ENCODE measurements at places on chromosomes 4 and X.
A peak's percentile ranks its signal among the peaks of the same experiment; 100 is the strongest.

DNA sequence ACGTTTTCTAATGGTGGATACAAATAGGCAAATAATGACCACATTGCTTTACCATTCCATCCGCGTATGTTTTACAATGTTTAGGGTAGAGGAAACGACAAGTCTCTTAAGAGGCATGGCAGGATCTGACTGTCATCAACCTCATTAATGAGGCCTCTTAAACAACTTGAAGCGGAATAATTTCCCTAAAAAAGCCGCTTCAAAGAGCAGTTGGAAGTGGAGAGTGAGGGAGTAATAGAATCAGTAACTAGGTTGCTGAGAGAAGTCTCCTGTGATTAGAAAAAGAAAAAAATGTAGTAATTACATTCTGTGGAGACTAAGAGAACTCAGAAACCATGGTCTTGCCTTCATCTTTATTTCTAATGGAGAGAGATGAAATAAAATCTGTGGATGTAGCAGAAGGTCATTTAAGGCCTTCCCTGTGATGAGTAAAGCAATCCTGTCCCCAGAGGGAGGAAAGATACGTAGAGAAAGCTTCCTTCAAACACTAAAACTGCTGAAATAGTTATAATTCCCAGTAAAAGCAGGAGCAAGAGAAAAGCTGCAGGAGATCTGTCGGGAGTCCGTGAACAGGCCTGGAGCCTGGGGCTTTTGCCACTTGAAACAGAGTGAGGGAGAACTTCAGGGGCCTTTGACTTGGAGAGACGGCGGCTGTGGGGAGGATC is 11.1 kb upstream of the SEPSECS start:
- DNase-seq, result no peak

DNA sequence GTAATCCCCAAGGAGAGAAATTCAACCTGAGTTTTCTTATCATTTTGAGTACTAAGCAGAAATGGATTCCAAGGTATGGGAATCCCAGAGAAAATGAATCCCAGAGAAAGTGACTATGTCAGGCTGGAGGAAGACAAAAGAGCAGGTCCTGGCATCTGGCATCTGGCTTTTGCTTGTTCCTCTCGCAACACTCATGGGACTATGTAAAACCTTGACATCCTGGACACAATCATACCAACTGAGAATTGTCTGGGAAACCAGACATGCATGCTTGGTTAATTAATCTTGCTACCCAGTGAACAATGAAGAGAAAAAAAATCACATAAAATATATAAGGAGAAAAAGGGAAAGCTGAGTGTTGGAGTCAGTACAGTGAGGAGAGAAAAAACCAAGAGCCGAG is 12.9 kb downstream of the DCAF8L1 start:
- DNase-seq, result no peak

GRCh38 chr4:3025881-3026280 is 48.5 kb downstream of the HTT-AS start:
- DNase-seq, result no peak

GRCh38 chr4:8318509-8318908 is 49.0 kb downstream of the HTRA3 start:
- DNase-seq, result no peak

DNA sequence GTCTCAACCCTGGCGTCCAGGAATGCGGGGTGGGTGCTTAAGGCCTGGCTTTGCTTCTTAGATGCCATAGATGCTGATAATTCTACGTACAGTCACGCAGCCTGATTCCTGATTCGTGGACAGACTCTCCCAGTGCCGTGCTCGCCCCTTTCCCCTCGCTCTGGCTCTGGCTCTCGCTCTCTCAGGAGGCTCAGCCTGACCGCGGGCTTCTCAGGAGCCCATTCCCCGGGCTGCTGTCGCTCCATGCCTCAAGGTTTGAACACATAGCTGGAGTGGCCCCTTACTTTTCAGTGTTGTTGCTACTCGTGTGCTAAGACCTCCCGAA is 59.2 kb upstream of the ZC4H2 start:
- no peak for DNase-seq

DNA sequence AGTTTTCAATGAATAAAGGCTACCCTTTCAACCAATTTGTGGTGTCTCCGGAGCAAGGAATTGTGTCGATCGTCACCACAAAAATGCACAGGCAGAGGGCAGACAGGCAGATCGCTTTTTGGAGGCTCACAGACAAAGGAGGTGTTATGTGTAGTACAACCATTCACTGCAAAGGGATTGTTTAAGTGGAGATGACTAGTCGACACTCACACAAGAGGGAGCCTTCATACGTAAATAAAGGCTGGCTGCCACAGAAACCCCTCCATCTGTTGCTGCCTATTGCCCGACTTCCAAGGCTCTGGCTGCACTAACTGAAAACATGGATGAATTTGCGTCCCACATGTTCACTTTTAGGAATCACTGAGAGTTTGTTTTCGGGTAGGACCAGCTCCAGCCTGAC is 281.1 kb downstream of the NKX6-1 start:
- DNase-seq, result peak; percentile 27

GRCh38 chr4:40121515-40121914 is 64.9 kb downstream of the N4BP2 start:
- no peak for DNase-seq

DNA sequence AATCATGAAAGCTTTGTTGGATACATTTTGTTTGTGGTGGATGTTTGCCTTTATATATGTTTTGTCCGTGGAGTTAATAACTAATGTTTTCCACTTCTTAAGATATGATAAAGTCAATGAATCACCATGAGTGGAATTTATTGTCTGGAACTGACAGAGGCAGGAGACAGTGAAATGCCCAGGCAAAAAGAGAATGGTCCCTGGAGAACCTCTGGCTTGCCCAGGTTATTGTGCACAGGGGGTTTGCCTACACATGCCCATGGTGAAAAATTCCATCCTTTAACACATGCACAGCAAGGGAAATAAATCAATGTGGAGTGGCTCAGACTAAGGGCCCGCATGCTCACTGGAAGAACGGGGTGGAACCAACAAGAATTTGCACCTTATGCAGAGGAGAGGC is 964.3 kb upstream of the GRIA3 start:
- DNase-seq, result no peak

- no peak for DNase-seq
These were observed 32.4 kb downstream of the PRDX4 start for GRCh38 chrX:23699636-23700194.

- DNase-seq, result no peak
These were observed 13.9 kb downstream of the NIPAL1 start for GRCh38 chr4:48030470-48030869.

DNA sequence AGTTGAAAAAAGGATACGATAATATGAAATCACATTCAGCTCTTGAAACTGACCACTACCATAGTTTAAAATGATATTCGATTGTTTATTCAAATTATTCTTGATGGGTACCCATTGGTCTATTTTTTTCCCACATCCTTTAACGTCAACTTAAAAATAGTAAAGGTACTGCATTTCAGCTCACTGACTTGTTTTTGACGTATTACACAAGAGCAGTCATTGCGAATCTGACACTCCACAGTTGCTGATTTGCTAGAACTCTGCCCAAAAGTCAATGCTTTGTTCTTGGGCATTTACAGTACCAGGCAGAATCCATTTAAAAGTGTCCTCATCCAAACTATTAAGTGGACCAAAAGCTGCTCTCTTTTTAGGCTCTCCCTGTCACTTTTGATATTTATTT is 1.2 kb upstream of the PDS5A start:
- DNase-seq, result no peak

DNA sequence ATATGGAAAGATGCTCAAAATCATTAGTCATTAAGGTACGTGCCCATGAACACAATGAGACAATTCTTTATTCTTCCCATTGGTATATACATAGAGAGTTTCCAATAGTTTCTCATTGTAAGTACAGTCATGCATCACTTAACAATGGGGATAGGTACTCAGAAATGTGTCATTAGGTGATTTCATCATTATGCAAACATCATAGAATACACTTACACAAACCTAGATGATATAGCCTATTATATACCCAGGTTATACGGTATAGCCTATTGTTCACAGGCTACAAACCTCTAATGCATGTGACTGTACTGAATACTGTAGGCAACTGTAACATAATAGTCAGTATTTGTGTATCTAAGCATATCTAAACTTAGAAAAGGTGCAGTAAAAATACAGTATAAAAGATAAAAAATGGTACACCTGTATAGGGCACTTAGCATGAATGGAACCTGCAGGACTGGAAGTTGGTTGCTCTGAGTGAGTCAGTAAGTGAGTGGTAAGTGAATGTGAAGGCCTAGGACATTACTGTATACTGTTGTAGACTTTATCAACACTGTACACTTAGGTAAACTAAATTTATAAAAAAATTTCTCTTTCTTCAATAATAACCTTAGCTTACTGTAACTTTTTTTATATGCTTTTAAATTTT is 49.6 kb downstream of the KLHL13 start:
- DNase-seq, result no peak

DNA sequence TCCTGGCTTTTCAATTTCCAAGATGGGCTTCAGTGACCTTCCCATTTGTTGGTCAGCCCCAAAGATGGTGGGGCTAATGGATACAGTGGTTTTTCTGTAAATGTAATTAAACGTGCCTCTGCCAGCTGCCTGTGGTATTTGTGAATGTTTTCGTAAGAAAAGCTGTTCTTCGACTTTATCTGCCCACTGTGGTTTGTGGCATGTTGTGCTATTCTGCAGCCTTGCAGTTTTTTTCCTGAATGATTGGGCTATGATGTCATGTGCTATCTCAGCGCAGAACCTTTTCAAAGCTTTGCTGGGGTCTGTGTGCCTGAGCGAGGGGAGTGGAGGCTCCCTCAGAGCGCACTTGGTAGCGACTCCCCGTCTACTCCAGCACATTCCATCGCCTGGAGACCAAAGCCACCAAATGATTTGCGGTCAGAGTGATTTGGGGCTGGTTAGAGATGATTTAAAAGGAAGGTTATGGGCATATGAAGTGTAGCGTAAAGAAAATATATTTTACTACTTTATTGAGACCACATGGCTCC is 137.5 kb downstream of the PALLD start:
- DNase-seq, result no peak

- DNase-seq, result no peak
These were observed 28.4 kb downstream of the NPNT start for GRCh38 chr4:105923497-105924238.

DNA sequence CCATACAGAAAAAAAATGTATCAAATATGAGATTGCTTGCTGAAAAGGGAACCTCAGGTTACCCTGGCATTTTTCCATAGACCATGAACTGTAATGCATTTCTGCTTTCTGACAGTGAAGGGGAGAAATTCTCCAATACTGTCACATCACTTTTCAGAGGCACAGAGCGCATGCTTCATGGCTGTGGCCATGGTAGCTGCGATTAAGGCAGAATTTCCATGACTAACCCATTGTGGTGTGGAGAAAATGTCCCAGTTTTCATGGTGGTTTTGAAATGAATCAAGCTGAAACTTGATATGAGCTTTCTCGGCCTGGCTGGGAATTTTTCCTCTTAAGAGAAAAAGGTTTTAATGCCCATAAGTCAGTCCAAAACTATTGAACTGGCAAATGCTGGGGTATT is 39.5 kb upstream of the MAP3K15 start:
- DNase-seq, result no peak

- DNase-seq, result peak; percentile 21
These were observed 88.4 kb upstream of the STIM2 start for GRCh38 chr4:26772096-26772873.

GRCh38 chr4:153589703-153590595 is 94.1 kb upstream of the TLR2 start:
- DNase-seq, result no peak

DNA sequence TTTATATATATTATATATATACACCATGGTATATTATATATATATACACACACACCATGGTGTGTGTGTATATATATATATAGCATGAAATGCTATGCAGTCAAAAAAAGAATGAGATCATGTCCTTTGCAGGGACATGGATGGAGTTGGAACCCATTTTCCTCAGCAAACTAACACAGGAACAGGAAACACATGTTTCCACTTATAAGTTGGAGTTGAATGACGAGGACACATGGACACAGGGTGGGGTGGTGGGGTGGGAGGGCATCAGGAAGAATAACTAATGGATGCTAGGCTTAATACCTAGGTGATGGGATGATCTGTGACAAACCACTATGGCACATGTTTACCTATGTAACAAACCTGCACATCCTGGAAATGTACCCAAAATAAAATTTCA is 293.6 kb upstream of the NDST3 start:
- no peak for DNase-seq

Data from DMS 273 treated with DMSO at 0.1 percent for 48 hours (cell line).